A673 (cell line): ENCODE measurements at places on chromosomes 16 and 17. TPM values are rescaled to one million over a fixed set of nuclear protein-coding genes. Genes with fewer than 3 reads are reported as not detected.
A peak's percentile ranks its signal among the peaks of the same experiment; 100 is the strongest.

Gene CAMTA2
- total RNA-seq: 16.3 and 24.8 TPM in 2 replicates

Gene GAS2L2
- not detected in 2 replicates for total RNA-seq

Gene RSAD1
- total RNA-seq: 44.3 and 48.4 TPM in 2 replicates

Gene CCL1
- not detected in 2 replicates for total RNA-seq

Gene ZCCHC14
- total RNA-seq: 30.3 and 32.3 TPM in 2 replicates

DNA sequence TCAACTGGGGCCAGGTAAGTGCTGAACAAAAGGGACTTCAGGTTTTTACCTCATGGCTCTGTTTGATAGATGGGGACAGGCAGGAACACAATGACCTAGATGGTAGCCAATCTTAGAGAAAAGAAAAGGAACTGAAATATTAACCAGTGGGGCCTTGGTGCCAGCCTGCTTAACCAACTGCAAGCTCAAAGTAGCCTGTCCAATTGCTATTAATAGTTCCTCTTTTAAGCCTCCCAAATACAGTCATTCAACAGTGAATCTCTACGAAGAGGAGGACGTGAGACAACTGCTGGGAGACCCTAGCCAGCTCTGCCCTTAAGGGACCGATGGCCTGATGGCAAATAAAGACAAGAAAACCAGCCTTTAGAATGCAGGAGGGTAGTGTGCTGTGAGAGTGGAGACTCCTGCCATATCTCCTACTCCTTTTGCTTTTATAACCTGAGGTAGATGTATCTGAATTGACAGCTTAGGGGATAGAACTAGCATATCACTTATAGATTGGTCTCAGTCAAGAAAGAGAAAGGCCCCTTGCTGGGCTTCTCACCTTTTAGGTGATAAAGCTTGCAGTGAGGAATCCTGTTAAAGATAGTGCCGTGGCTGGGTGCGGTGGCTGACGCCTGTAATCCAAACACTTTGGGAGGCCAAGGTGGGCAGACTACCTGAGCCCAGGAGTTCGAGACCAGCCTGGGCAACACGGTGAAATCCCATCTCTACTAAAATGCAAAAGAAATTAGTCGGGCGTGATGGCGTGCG lies 28.3 kb downstream of the ARSG start:
- H3K4me1 ChIP-seq: no peaks in the 10 kb centered on the region
- H3K36me3 ChIP-seq: no peaks in the 10 kb centered on the region
- no peaks in the 10 kb centered on the region for H3K27me3 ChIP-seq
- DNase-seq: no peak
- H3K27ac ChIP-seq: no peak overlapping the region
- no peak overlapping the region for H3K4me3 ChIP-seq

DNA sequence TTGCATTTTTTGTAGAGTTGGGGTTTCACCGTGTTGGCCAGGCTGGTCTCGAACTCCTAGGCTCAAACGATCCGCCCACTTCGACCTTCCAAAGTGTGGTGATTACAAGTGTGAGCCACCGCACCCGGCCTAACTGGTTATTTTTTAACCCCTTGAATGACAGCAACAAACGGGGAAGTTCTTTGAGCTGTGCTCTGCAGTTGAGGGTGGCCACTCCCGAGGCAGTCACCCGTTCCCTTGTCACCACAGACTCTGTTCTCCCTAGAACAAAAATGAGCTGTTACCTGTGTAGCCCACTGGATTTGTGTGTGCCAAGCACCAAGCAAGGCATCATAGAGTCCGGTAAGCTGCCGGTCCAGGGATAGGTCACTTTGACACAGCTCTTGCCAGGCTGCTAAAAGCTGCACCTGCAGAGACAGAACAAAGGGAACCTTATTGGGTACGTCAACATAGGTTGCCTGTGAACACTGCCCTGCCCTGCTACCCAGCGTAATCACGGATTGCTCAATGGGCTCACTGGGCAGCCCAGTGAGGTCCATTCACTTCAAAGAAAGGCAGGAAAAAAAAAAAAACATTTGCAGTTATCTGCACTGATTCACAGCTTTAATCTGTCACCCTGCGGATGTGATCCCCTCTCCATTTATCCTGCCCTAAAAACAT lies 19.6 kb downstream of the COG7 start:
- no peak overlapping the region for H3K4me3 ChIP-seq
- DNase-seq: no peak
- peaks cover 39% of the 10 kb centered on the region for H3K36me3 ChIP-seq
- no peaks in the 10 kb centered on the region for H3K27me3 ChIP-seq

DNA sequence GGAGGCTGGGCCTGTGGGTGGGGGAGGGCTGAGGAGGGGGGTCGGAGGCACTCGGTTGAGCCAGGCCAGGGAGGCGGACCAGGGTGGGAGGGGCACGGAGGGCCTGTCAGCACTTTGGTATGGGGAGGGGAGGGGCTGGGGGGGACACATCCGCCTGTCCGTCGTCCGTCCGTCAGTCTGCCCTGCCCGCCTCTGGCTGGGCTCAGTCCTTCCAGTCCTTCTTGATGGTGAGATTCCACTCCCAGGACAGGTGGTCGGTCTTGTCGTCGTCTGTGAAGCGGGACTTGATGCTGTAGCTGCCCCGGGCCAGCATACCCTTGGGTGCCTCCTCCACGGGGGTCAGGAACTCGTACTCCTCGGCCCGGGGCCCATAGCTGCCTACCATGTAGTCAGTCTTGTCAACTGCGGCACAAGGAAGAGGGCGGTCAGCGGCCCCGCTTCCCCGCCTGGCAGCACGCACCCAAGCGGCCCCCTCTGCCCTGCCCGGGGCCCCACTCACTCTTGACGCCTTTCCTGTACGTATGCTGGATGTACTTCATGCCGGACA lies 2.4 kb downstream of the ARHGDIA start:
- peaks cover 37% of the 10 kb centered on the region for H3K36me3 ChIP-seq
- no peak for DNase-seq
- H3K4me3 ChIP-seq: peak overlapping the region; percentile 80
- no peaks in the 10 kb centered on the region for H3K27me3 ChIP-seq

GRCh38 chr16:1929105-1929504 lies 10.9 kb upstream of the HS3ST6 start:
- H3K27ac ChIP-seq: peak overlapping the region; percentile 58
- peak; percentile 41 for DNase-seq
- H3K36me3 ChIP-seq: no peaks in the 10 kb centered on the region
- H3K4me1 ChIP-seq: peaks cover 7% of the 10 kb centered on the region

GRCh38 chr16:22380529-22380928 lies 6.1 kb upstream of the CDR2 start:
- H3K36me3 ChIP-seq: no peaks in the 10 kb centered on the region
- no peaks in the 10 kb centered on the region for H3K4me1 ChIP-seq
- no peak overlapping the region for H3K27ac ChIP-seq
- DNase-seq: no peak
- no peak overlapping the region for H3K4me3 ChIP-seq

- no peak overlapping the region for H3K27ac ChIP-seq
- no peak for DNase-seq
- no peaks in the 10 kb centered on the region for H3K27me3 ChIP-seq
- H3K4me3 ChIP-seq: no peak overlapping the region
- peaks cover 17% of the 10 kb centered on the region for H3K4me1 ChIP-seq
These were observed 4.4 kb downstream of the MAP3K3 start for GRCh38 chr17:63626551-63627180.

DNA sequence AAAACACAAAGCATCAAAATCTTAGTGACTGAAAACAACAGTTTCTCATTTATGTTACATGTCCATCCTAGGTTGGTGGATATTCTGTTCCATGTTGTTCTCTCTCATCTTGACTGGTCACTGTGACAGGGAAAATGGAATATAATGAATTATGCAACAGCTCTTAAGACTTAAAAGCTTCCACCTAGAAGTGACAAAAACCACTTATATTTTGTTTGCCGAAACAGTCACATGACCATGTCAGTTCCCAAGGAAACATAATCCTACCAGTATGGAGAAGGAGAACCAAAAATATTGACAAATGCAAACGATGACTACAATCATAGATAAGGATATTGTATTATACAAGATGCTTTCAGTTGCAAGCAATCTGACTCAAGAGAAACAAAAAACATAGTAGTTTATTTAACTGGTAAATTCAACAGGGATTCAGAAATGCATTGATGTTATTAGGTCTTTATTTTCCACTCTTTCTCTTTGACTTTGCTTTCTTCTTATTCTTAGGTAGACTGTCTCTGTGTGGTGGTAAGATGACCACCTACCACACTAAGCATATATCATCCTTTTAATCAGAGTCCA lies 103.8 kb downstream of the SSH2 start:
- H3K4me3 ChIP-seq: no peak overlapping the region
- H3K27me3 ChIP-seq: no peaks in the 10 kb centered on the region
- no peak overlapping the region for H3K27ac ChIP-seq
- no peaks in the 10 kb centered on the region for H3K36me3 ChIP-seq

- no peaks in the 10 kb centered on the region for H3K4me1 ChIP-seq
- no peaks in the 10 kb centered on the region for H3K36me3 ChIP-seq
- no peak for DNase-seq
- no peaks in the 10 kb centered on the region for H3K27me3 ChIP-seq
- H3K27ac ChIP-seq: no peak overlapping the region
These were observed 29.6 kb downstream of the COG4 start for GRCh38 chr16:70493802-70494201.

DNA sequence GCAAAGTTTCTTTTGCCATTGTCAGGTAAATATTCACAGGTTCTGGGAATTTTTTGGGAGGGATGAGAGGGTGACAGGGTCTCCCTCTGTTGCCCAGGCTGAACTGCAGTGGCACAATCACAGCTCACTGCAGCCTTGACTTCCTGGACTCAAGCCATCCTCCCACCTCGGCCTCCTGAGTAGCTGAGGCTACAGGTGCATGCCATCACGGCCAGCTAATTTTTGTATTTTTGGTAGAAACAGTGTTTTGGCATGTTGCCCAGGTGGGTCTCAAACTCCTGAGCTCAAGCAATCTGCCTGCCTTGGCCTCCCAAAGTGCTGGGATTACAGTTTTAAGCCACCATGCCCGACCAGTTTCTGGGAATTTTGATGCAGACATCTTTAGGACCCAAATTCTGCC lies 53.0 kb downstream of the IQCK start:
- H3K36me3 ChIP-seq: no peaks in the 10 kb centered on the region
- no peaks in the 10 kb centered on the region for H3K27me3 ChIP-seq

DNA sequence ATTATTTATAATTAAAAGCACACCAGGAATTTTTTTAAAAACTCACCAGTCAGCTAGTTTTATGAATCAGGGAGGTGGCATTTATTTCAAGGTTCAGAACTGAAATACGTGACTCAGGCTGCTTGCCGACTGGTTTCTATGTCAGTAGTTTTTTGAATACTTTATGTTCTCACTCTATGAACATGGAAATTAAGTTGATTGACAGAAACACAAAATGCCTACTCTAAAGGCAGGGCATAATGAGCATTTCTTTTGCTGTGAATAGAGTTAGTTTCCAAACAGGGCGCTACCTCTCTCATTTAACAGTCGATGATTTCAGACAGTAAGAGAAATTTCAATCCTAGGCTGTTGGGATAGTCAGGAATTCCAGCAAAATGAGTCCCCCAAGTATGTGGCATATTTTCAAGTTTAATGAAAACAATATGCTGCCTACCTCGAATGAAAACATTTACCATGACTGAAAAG lies 6.7 kb downstream of the HS3ST3B1 start:
- H3K27me3 ChIP-seq: peaks cover 71% of the 10 kb centered on the region
- no peak overlapping the region for H3K27ac ChIP-seq
- H3K4me1 ChIP-seq: no peaks in the 10 kb centered on the region
- H3K36me3 ChIP-seq: no peaks in the 10 kb centered on the region
- DNase-seq: no peak
- H3K4me3 ChIP-seq: no peak overlapping the region

DNA sequence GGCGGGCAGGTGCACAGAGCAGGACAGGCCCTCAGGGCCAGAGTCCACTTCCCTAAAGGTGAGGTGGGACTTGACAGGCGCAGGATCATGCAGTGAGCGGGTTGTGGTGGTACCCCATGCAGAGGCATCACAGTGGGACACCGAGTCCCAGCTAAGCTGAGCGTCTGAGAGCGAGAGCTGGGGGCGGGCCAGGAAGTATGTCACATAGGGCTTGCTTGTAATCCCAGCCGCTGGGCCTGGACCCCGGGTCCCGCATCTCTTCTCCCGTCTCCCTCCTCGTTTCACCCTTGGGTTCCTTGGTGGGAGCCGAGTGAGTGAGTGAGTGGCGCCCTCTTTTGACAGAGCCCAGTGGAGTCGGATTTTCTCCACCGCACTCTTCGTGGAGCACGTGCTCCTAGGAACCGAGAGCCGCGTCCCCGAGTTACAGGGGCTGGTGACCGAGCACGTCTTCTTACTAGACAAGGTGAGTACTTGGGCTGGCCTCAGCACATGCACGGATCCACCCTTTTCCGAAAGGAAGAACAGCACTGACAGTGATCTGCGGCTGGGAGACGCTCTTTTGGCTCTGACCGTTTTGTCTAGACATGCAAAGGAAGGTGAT lies 50.8 kb upstream of the ENDOV start:
- H3K27ac ChIP-seq: no peak overlapping the region
- no peaks in the 10 kb centered on the region for H3K27me3 ChIP-seq
- H3K4me1 ChIP-seq: no peaks in the 10 kb centered on the region

DNA sequence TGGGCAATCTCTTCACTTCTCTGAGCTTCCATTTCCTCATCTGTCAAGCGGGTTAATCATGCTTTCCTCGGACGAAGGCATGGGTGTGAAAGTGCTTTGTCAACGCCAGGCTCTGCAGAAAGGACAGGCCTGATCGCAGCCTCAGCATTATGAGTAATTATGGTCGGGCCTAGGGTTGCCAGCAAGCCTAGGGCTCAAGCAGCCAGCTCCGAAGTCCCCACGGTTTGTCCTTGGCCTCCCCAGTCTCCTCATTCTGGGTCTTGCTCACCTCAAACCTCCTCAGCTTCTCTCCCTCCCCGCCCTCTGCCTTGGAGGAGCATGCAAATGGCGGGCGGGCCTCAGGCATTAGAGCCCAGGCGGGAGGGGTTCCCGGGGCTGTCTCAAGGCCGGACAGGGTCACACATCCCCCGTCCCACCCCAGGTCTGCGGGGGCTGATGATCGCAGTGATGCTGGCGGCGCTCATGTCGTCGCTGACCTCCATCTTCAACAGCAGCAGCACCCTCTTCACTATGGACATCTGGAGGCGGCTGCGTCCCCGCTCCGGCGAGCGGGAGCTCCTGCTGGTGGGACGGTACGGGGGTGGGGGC lies 10.2 kb upstream of the FAM83G start:
- no peak overlapping the region for H3K4me3 ChIP-seq
- H3K27ac ChIP-seq: no peak overlapping the region
- no peaks in the 10 kb centered on the region for H3K4me1 ChIP-seq
- H3K36me3 ChIP-seq: no peaks in the 10 kb centered on the region
